Common myeloid progenitor, CD34-positive (primary cell): ENCODE measurements at places on chromosomes 2 and 18.

DNA sequence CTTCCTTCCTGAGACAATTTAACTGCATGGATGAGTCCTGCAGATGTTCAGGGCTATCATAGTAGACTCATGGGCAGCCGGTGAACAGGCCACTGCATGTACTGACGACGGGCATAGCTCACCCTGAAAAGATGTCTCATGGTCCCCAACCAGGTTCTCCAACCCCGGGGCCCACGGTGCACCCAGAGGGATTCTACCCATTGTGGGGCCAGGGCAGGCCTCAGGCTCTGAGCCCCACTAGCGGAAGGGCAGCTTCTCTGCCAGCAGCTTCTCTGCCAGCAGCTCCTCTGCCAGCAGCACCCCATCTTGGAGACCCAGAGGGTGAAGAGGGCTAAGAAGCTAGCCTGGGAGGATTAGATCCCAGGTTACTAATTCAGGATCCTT lies 3.2 kb upstream of the CNNM4 start:
- no peak for DNase-seq

- peak; percentile 36 for DNase-seq
Measured at GRCh38 chr2:104758199-104758620, 95.7 kb upstream of the POU3F3 start.

DNA sequence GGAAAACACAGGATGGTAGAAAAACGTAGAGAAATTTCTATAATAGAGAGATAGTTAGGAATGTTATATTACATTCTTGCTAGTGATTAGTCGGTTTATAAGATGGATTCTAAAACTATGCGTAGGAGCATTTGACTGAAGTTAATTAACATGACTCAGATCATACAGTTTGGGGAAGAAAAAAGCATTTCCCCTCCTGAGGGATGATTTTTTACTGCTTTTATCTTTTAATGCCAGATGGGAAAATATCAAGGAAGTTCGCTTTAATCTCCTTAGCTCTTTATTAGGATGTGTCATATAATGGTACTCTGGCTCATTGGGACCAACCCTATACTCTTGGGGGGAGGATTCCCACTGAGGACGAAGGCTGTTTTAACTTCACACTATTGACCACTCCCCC lies 502.1 kb downstream of the TGIF1 start:
- DNase-seq, result no peak

DNA sequence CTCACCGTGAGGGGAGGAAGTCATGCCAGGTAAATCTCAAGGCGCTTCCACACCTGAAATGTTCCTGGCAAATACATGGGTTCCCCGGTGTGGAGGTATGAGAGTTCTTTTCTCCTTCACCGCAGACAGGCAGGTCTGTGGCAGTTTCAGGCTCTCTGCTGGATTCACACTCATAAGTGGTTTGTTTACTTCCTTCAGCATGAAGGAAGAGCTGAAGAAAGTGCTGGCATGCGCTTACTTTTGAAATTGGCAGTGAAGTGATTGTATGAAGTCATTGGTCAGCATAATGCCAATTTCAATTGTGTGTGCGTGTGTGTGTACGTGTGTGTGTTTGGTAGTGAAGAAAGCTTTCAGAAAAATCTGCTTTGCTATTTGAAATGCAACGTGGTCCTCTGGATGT lies 43.4 kb downstream of the RNF144A start:
- DNase-seq, result peak; percentile 4

GRCh38 chr2:112061840-112062239 lies 6.8 kb downstream of the TMEM87B start:
- no peak for DNase-seq

DNA sequence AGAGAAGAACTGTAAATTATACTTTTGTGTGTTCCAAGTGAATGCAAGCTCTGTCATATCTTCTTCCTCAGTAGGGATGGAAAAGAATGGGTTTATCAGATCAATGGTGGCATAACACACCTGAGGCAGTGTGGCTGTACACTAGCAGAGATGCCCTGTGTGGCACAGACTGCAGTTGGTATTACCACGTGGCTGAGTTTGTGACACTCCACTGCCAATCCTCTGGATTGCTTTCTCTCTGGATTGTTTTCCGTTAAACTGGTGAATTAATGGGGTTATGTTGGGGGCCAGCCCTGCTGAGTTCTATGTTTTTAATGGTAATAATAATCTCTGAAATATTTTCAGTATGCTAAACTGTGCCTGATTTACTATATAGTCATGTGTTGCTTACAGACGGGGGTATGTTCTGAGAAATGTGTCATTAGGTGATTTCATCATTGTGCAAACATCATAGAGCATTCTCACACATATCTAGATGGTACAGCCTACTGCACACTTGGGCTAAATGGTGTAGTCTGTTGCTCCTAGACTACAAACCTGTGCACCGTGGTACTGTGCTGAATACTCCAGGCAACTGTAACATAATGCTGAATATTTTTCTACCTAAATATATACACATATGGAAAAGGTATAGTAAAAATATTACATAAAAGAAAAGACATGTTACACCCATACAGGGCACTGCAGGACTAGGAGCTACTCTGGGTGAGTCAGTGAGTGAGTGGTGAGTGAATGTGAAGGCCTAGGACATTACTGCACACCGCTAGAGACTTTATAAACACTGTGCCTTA lies 84.7 kb upstream of the ST6GAL2 start:
- DNase-seq, result no peak
